GM20000 (cell line): ENCODE measurements at places on chromosomes 11 and 22.

DNA sequence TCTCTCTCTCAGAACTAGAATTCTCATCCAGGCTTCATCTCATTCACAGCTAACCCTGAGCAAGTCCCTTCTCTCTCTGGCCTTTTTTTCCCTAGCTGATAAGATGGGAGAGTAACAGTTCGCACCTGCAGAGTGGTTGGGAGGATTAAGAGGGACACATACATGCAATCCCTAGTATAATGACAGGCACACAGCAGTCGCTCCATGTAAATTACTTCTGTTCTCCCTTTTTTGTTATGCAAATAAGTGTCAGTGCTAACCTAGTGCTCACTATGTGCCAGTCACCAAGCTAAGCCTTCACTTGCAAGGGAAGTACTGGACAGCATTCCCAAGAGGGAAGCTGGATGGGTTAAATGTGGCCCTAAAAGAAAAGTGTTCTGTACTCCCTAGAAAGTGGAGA, 63.4 kb downstream of the TENM4 start:
- no peak for DNase-seq

- no peak for DNase-seq
These were observed at the start of gene CCDC116 for GRCh38 chr22:21632237-21632895. Gene CCDC116, plus strand, starts transcription at chr22:21632760. Its CDS starts 422 bp downstream, at chr22:21633182.

DNA sequence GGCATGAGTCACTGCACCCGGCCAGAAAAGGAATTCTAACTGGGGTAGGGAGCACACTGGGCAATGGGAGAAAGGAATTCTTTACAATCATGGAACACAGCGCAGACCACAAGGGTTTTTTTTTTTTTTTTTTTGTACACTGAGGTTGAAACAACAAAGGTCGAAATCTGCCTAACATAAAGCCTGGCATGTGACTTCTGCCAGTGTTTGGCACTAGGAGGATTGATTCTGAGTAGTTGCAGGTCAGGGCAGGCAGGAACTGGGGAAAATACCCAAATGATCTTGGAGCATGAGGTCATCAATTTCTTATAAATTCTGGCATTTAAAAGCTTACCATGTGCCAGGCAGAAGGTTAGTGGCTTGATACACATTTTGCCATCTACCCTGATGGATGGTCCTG, 202.0 kb upstream of the SNX19 start:
- DNase-seq, result no peak

DNA sequence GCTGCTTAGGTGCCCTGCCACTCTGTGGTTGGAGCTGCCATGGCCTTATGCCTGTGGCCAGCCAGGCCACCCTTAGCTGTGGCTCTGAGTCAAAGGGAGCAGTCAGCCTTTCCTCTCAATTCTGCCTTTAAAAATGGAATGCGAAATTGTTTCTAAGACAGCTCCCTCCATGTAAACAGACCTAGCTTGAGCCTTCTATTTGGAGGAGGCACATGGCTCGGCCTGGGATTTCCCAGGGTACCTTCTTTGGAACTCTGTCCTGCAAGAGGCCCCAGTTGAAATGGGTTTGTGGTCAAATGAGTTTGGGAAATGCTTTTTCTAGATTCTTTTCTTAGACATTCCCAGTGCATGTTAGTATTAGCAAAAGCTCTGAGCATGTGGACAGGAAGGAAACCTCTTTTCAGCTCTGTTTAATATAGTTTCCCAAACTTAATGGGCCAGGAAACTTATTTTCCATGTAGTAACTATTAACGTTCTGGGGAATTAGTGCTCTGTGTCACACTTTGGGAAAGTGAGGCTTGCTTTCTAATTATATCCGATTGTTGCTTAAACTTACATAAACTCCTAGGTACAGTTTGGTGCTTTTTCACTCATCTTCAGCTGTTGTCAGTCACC, 7.8 kb downstream of the PHOX2A start:
- no peak for DNase-seq

DNA sequence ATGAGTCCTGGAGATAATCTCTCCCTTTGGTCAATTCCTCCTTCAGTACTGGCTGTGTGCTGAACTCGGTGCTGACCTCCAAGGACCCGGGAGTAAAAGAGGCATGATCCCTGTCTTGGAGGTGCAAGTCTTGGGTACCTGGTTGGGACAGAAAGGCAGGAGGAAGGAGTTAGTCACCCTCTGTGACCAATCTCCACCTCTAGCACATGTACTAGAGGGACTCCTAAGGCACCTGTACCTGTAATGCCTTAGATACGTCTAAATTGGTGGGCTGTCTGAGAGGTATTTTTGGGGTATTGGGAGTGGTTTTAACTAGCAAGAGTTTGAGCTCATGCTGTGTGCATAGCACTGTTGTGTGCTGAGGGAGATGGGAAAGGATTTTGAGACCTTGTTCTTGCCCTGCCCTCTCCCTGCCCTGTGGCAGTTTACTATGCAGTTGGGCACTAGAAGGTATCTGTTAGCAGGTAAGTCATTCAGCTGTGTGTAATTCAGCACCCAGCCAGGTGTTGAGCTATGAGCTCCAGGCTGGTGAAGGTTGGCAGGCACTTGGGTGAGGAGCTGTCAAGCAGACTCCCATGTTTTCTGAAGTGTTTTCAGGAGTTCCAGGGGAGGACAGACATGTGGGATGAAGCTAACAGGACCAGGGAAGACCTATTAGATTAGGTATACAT, 2.5 kb downstream of the PANX1 start:
- no peak for DNase-seq

- peak; percentile 74 for DNase-seq
These were observed at the start of gene MTFP1 for GRCh38 chr22:30425616-30426387. Gene MTFP1, plus strand, starts transcription at chr22:30425768. Its CDS starts 112 bp downstream, at chr22:30425880.

DNA sequence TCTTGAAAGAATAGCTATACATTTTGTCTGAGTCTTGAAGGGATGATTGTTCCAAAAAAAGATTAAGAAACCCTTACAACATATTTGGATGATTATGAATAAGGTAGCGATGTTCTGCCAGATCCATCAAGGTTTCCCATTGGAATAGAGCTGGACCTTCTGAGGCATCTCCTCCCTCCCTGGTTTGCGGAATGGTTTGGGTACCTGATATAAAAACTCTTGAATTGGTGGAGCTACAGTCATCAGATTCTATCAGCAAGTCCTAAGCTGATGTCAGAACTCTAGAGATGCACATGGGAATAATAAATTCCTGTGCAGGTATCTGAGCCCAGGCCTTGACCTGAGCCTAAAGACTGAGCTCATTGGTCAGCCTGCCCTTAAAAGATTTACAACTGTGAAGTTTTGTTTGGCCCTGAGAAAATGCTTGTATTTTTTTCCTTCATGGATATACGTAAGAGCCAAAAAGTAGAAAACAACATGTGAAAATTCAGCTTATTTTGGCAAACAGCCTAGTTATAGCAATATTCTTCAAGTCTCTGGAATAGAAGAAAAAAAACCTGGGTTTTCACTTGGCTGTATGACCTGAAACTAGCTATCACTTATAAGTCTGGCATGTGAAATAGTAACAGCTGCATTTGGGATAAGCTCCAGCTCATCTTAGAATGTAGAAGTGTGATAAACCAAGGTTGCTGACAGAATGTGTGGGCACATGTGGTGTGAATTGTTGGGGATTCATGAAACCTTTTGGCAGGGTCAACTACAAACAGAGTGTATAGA, 265.7 kb upstream of the CTSC start:
- DNase-seq, result no peak
